Cardiac muscle cell (in vitro differentiated cells and primary cell): ENCODE measurements at places on chromosomes 6 and 20.

- DNase-seq: peak; percentile 17
Measured at GRCh38 chr6:128244751-128245405, 275.5 kb downstream of the PTPRK start.

GRCh38 chr6:3857468-3858456 lies 8.6 kb downstream of the FAM50B start:
- no peak for DNase-seq

- no peak for DNase-seq
Measured at GRCh38 chr20:46305973-46306360, 2.3 kb downstream of the CDH22 start.

DNA sequence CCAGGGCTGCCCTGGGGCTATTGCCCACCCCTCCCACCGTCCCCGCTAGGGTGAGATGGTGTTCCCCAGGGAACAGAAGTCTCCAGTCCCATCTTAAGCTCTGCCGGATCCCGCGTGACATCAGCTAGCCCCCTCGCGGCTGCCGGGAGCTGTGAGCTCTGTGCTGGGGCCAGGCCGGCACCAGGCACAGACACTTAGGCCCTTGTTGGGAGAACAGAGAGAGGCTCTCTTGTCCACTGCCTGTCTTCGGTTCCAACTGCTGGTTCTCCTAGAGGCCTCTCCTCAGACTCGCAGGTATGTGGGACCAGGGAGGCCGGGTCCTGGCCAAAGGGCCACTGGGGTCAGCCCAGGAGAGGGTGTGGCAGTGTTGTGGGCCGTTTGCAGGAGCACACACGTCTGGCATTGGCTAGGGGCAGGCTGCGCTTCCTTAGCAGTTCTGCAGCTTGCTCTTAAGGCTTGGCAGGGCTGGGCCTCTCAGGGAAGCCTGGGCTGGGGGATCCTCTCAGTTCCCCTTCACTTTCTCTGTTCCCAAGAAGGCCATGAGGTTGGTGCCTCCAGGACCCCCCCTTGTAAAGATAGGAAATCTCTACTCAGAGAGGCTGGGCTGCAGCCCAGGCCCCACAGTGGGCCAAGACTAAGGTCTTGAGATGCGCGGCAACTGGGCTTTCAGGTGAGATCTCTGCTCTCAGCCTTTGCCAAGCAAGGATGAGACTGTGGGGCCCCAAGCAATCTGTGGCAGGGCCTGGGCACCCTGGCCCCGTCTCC lies 6.3 kb downstream of the SGK2 start:
- DNase-seq: no peak
